ENCODE measurements at places on chromosomes 5 and 9.

DNA sequence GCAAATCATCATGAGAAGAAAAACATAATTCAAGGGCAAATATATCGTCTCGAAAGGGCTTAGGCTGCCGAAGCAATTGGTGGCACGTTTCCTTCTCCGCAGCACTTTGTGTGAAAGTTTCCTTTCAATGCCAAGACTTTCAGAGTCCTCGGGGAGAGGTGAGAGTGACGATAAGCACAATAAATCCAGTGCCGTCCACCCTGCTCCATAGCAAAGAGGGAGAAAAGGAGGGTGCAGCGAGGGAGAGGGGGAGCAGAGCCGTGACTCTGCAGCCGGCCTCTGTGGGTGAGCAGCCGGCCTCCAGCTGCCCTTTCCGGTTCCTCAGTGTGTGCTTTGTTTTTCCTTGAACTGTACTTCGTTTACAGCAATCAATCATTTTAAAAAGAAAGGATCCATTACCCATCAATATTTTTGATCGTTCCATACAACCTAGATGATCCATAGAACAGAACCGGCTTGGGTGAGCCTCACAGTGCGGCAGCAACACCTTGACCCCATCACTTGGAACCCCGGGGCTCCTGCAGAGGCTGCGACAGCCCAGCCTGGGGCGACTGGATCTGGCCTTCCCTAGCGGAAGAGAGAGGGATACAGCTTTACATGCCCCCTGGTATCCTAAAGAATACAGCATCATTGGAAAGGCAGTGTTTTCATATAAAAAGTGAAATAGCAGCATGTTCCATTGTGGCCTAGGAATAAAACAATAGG lies 247.0 kb upstream of the IRX4 start:
- DNase-seq, result no peak

- DNase-seq, result no peak
Observed at GRCh38 chr5:158820891-158821290, 278.8 kb downstream of the EBF1 start.

DNA sequence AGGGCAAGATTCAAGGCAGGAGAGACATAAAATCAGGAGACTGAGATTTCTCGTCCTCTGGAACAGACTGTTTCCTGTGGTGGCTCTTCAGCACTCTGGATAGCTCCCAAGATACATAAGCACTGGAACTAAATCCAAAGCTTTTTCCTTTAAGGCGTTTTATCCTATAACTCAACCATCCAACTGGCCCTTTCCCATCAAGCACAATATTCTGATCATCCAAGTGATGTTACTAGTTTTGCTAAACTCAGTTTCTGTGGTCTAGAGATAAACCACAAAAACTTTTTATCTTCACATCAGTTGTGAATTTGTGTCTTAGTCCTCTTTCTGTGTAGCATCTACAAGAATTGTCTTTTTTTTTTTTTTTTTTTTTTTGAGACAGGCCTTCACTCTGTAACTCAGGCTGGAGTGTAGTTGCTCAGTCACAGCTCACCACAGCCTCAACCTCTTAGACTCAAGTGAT lies 299.4 kb downstream of the COX7C start:
- DNase-seq, result no peak

- no peak for DNase-seq
Observed at GRCh38 chr5:87899721-87900131, 368.9 kb downstream of the TMEM161B start.

All from activated T-cell treated with anti-CD3 and anti-CD28 coated beads for 4 hours (primary cell).